ENCODE measurements at places on chromosomes 11 and 22.

- no peak for DNase-seq
These were observed 21.1 kb upstream of the RAB1B start for GRCh38 chr11:66247295-66247694.

GRCh38 chr22:24697172-24697571 is 77.3 kb downstream of the PIWIL3 start:
- no peak for DNase-seq

DNA sequence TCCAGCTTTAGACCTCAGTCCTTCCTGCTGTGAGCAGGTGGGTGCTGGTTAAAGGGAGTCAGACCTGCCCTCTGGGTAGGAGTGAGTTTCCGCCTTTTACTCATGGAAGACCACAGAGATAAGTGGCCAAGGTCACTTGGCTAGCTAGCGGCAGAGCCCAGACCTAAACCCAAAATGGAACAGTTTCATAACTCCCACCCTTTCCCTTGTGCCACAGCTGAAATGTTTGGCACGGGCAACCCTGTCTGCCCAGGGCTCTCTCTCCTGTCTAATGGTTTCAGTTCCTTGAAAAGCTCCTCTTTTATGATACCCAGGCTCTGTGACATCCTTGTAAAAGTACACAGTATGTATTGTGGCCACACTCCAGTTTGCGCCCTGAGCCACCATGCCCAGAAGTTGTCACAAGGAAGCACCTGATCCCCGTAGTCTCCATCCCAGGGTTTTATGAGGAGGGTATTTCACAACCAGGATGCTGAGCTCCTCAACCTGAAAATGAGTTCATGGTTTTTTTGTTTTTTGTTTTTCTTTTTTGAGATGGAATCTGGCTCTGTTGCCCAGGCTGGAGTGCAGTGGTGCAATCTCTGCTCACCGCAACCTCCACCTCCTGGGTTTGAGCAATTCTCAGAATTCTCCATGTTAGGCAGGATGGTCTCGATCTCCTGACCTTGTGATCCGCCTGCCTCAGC is 5.1 kb downstream of the MB start:
- no peak for DNase-seq

- DNase-seq = no peak
These were observed 20.9 kb downstream of the TCP11L1 start for GRCh38 chr11:33060271-33060670.

- DNase-seq = no peak
These were observed 5.4 kb downstream of the DDI1 start for GRCh38 chr11:104041792-104042191.

DNA sequence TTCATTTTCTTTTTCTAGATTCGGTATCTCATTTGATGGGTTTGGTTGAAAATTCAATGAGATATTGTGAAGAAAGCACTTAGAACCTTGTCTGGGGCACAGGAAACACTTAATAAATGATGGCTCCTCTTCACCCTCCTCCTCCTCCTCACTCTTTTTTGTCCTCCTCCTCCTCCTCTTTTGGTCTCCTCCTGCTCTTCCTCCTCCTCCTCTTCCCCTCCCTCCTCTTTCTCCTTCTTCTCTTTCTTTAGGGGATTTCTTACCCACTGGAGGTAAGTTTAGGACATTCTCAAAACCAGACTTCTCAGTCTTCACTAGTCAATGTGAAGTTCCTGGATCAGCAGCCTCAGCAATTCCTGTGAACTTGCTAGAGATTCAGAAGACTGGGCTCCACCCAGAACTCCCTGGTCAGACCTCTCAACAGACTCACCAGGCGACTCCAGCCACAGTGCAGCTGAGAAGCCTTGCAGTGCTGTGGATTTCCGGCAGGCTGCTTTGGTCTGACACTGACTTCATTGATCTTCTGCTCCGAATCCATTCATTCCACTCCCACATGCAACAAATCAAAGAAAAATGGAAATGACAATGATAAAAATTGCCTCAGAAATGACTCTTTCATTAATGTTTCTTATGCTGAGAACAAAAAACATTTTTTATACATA is 368.6 kb upstream of the B3GAT1 start:
- DNase-seq = no peak

DNA sequence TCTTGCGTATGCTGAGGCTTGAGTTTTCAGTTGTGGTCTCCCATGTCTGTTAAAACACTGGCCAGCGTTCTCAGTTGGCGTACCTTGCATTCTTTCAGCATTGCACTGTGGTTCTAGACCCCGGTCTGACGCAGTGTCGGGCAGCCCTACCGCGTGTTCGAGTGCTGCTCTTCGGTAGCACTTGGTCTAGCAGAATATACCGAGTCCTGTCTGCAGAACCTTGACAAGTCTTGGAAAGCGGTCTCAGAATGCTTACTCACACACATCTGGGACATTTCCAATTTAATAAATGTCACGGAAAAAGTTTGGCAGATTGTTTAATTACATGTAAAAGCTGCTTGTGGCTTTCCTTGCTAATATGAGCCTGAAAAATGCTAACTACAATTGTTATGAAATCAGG is 32.6 kb downstream of the PPFIA1 start:
- no peak for DNase-seq

GRCh38 chr11:36239636-36240035 is 49.6 kb downstream of the COMMD9 start:
- DNase-seq = no peak

DNA sequence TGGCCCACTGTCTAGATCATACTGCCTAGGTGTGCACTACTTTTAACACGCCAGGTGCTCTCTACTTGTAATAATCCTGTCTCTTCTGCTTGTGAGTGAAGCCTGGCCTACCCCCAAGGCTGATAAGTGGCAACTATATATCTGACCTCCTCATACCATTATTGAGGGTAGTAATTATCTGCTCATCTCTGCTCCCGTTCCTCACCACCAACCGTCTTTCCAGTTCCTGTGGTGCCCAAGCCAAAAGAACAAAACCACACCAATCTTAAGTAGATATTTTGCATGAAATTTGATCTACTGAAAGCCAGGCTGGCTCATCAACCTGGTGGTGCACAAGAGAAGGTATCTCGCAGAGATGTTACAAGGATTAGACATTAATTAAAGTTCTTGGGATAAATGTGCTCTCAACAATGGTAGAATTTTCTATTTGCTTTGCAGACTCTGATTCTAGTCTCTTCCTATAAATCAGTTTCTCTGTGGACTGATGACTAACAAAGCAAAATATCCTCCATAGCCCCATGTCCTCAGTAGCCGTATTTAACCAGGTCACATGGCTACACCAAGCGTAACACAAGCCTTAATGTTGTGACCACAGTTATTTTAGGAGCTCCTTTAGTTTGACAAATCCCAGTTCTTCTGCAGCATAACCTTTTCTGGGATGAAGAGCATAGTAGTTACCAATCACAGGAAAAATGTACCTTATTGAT is 267.2 kb downstream of the NTM start:
- DNase-seq = no peak

- DNase-seq = no peak
These were observed 674.1 kb upstream of the ARHGAP42 start for GRCh38 chr11:100013011-100013410.

DNA sequence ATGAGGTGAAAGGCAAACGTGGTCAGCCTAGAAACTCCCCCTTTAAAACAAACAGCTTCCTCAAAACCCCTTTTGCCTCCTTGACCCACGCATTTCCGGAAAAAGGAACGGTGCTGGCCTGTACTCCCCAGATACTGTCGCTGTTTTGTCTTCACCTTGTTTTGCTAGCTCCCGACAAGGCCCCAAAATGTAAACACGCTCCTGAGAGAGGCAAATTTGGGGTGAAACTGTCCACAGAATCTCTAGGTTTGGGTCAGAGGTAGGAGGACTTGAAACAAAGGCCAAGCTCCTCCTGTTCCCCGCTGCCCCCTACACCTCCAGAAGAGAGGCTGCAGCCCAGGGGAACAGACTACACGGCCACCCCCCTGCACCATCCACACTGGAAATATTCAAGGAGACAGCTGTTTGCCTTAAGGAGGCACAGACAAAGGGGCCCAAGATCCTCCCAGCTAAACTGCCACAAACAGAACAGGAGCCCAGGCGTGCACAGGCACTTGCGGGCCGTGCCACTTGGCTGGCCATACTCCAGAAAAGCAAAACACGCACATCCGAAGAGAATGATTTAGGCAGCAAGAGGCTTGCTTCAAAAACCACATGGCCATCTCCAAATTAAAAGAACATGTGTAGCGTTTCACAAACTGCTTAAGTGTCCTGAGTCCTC is 160.5 kb upstream of the GRK3 start:
- DNase-seq = no peak

DNA sequence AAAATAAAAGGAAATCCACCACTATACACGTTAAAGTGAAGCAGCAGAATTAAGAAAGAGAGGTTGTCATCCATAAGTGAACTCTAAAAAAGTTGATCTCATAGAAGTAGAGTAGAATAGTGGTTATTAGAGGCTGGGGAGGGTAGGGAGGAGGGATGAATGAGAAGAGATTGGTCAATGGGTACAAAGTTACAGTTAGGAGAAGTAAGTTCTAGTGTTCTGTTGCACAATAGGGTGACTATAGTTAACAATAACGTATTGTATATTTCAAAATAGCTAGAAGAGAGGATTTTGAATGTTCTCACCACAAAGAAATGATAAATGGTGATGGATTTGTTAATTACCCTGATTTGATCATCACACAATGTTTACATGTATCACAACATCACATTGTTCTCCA is 72.0 kb downstream of the CD82 start:
- DNase-seq = no peak

GRCh38 chr11:75631086-75631730 is 37.6 kb downstream of the MAP6 start:
- no peak for DNase-seq

- no peak for DNase-seq
These were observed 68.2 kb downstream of the FBXO7 start for GRCh38 chr22:32542677-32543357.

DNA sequence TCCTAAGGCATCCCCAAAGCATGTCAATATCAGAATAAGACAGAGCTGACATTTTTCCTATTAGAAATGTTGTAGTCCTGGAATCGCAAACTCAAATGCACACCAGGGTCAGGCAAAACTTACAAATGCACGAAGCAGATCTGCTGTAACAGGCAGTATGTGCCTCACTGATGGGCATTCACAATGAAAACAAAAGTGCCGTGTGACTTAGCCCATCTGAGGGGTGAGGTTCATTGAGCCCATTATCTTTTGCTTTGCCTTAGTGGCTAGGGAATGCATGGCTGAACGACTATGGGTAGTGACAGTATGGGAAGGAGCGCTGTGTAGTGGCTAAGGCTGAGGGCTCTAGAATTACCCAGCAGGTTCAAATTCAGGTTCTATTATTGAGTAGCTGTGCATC is 43.1 kb upstream of the RASSF10 start:
- DNase-seq = no peak

DNA sequence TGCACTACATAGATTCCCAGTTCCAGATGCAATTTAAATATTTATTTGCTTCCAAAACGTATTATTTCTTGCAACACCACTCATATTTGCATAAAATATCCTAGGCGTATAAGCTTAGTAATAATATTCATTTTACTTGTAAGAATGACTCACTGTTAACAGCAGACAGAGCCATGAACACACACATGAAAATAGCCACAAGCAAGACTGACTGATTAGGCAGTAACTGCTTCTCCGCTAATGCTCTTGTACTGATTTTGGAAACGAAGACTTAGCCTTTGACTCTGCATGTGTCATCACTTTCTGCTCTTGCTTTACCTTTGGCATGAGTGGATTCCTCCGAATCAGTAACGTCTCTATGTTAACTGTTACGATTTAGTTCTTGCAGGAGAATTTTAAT is 6.0 kb downstream of the OR10Q1 start:
- DNase-seq = no peak

GRCh38 chr11:112085822-112086421 is 634 bp downstream of the TIMM8B start:
- no peak for DNase-seq

DNA sequence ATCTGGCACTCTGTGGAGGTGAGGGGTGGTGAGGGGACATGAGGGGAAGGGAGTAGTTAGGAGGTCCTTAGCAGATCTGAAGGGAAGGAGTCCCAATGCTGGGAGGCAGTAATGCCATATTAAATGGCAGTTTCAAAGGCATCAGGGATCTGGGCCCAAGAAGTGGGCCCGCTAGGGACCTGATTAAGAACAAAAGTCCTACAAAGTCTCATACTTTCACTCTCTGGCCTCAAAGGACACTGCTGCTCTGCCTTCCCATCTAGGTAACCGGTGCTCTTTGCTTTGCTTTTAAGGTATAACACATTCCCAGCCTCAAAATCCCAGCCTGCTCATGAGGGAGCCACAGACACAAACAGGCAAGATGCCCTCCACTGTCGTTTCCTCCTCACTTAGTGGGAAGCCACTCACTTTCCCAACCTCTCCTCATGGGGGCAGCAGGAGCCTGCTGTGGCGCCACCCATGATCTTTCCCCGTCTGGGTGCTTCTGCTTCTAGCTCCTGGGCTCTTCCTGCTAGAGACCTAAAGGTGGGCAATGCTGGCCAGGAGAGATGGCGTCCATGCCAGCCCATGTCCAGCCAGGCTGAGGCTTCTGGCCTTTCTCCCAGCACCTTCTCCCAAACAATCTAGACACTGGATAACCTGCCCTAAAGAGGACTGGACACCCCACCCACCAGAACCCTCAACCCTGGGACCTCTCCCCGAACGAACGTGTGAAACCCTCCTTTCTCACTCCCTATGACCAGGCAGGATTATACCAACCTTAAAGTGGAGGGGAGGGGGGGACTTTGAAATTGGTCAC is 68.3 kb downstream of the PLEKHA7 start:
- peak; percentile 44 for DNase-seq

DNA sequence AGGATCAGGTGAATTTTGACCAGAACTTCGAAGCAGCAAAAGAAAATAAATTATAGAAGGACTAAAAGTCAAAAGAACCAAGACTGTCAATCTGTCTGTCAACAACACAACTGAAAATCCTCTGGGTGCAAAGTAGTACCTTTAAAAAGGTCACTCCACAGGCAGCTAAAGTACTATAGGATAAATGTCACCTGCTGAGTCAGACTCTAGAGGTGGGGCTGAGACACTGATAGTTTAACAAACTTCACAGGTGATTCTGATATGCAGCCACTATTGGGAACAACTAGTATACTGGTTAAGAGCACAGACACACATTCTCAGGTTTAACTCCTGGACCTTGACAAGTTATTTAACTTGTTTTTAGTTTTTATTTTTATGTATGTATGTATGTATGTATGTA is 107.3 kb downstream of the FCHSD2 start:
- no peak for DNase-seq

GRCh38 chr11:65870706-65871681 is 1.6 kb downstream of the EFEMP2 start:
- no peak for DNase-seq

DNA sequence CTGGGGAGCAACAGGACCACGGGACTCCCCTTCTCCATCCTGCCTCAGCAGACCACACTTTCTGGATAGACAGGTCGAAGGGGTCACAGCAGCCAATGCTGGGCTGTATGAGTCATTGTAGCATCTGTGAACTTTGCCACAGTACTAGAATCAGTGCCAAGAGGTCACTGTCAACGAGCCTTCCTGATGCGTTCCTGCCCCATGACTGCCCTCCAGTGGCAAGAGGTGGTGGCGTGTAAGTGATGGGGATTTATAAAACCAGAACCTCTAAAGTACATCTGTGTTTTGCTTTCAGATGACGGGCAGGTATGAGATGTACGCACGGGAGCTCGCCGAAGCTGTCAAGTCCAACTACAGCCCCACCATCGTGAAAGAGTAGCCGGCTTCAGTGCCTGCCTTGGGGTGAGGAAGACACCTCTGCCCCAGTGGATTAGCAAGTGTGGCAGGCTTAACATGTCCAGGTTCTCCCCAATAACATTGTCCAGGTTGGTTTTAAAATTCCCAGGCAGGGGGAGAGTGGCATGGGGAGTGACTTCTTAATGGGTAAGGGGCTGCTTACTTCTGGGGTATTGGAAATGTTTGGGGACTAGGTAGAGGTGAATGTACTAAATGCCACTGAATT is 29.4 kb downstream of the GUCD1 start:
- peak; percentile 80 for DNase-seq

GRCh38 chr11:107017433-107018218 is 650 bp downstream of the GUCY1A2 start:
- DNase-seq = no peak

Measured in CD4-positive, alpha-beta T cell treated with Interleukin-1 beta for 1 hour (primary cell).